ENCODE measurements at places on chromosomes 3 and 15. TPM values are rescaled to one million over a fixed set of nuclear protein-coding genes. Genes with fewer than 3 reads are reported as not detected.

SLC22A13 gene
- total RNA-seq = not detected

AQP9 gene
- not detected for total RNA-seq

HHLA2 gene
- total RNA-seq = not detected

ACAN gene
- not detected for total RNA-seq

QRICH1 gene
- total RNA-seq = 152 TPM

MORC1 gene
- total RNA-seq = not detected

SERPINI2 gene
- not detected for total RNA-seq

MASP1 gene
- 0.91 TPM for total RNA-seq

TRIM59 gene
- total RNA-seq = 30.9 TPM

GNAT1 gene
- total RNA-seq = not detected

GOLIM4 gene
- total RNA-seq = 46.4 TPM

FBLN2 gene
- total RNA-seq = 3.2 TPM
